T follicular helper cell (primary cell): ENCODE measurements at places on chromosomes 4 and X.

DNA sequence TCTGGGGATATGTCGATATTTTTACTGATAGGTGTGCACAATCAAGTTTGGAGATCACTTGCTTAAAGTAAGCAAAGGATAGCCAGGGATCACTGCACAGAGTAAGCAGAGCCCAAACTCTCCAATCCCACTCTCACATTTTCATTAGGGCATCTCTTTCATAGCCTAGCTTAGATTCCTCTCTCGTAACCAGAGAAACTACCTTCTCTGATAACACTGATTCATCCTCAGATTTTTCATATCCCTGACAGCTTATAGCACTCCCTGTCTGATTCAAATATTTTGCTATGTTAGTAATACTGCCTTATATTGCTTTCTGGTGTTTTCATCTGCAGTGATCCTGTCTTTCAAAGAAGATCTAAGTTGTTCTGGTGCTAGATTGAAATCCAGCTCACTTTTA lies 123.7 kb downstream of the CBLL2 start:
- no peak for DNase-seq

DNA sequence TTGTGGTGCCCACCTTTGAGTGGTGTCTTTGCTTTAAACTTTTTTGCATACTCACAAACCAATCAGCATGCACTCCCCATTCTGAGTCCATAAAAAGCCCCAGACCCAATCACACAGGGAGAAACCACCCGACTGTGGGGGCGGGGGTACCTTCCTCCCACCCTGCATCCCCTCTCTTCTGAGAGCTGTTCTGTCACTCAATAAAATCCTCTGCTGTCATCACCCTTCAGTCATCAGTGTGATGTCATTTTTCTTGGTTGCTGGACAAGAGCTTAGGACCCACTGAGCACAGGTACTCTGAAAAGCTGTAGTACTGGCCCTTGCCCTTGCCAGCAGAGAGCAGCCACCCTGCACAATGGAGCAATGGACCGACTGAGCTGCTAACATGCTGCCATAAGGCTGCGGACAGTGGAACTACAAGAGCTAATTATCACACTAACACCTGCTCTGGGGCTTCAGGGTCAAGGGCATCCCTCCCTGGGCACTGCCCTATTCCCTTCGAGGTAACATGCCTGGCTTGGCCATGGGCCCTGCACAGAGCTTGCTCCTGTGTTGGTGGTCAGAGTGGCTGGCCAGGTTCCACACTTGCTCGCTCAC lies 62.9 kb upstream of the PGRMC2 start:
- DNase-seq = no peak

- DNase-seq = no peak
These were observed 75.7 kb downstream of the GAB1 start for GRCh38 chr4:143412420-143412758.

- DNase-seq = no peak
These were observed 173.0 kb upstream of the TET2 start for GRCh38 chr4:104973708-104974107.

DNA sequence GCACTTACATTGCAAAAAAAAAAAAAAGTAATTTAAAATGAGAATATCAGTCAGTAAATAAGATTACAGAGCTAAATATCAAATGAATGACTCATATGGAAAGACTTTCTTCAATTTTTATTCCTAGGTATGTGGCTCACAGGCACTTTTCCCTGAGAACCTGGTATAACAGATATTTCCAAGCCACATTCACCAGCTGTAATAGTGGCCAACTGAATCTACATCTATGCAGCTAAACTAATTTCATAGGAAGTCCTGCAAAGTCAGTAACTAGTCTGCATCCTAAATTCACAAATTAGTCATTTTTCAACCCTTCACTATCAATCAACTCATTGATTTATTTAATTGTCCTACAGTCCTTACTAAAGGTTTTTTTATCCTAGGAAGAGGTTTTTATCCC lies 5.6 kb downstream of the PDE5A start:
- no peak for DNase-seq

DNA sequence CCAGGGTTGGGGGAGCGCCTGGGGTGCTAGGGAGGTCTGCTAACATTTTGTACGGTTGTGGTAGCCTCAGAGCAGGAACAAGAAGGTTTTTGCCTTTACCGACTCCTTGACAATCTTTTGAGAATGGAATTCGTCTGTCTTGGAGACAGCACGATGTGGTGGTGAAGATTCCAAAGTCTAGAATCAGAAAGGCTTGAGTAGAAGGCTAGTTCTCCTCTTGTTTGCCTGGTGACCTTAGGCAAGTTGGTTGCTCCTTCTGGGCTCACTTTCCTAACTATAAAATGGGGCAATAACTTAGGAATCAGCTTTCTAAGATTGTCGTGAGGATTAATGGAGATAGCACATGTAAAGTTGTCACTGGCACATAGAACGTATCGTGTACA lies 741 bp downstream of the FAM47E start:
- no peak for DNase-seq

- no peak for DNase-seq
These were observed 68.4 kb downstream of the USP38 start for GRCh38 chr4:143253166-143253565.

DNA sequence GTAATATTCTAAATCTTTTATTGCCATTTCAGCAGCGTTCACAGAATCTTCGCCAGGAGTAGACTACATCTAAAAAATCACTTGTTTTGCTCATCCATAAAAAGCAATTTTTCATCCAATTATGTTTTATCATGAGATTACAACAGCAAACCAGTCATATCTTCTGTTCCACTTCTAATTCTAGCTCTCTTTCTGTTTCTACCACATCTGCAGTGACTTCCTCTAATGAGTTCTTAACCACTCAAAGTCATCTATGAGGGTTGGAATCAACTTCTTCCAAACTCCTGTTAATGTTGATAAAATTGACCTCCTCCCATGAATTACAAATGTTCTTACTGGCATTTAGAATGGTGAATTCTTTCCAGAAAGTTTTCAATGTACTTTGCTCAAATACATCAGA lies 174.4 kb upstream of the BRWD3 start:
- DNase-seq = no peak

- no peak for DNase-seq
These were observed 94.4 kb downstream of the SHROOM4 start for GRCh38 chrX:50719614-50720013.

- DNase-seq = no peak
These were observed 53.6 kb downstream of the SLC7A11 start for GRCh38 chr4:138188406-138189084.

- DNase-seq = no peak
These were observed 3.7 kb upstream of the IL13RA2 start for GRCh38 chrX:115021121-115021520.

- no peak for DNase-seq
These were observed 93.6 kb upstream of the FTHL17 start for GRCh38 chrX:31165241-31166035.

DNA sequence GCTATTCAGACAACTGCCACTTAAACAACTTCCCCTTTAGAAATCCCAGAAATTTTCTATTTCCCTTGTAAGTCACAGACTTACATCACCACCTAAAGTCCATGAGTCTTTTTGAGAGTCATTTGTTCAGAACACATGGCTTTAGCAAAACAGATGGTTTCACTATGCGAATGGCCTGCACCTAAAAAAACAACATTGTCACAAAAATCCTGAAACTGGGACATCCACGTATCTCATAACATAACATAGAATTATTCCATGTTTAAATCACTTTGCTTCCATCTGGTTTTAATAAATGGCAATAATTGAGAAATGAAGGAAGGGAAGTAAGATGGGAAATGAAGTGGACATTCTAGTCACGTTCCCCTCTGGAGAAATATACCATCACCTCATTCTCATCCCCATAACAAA lies 155.3 kb upstream of the EDNRA start:
- DNase-seq = no peak

DNA sequence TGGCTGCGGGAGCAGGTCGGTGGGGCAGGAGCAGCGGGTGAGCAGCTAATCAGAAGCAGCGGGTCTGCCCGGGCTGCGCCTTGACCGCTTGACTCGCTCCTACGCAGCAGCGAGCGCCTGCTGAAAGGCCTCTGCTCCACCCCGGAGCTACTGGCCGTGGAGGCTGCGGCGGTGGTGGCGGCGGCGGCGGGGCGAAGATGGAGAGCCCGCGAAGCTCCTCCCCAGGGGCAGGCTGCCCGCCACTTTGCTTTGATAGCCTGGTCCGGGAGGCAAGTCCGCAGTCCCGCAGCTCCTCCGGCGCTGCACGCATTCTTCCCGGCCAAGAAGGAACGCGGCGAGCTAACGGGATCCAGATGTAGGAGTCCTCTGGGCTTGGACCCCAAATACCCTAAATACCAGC lies 36.7 kb downstream of the PJA1 start:
- no peak for DNase-seq

DNA sequence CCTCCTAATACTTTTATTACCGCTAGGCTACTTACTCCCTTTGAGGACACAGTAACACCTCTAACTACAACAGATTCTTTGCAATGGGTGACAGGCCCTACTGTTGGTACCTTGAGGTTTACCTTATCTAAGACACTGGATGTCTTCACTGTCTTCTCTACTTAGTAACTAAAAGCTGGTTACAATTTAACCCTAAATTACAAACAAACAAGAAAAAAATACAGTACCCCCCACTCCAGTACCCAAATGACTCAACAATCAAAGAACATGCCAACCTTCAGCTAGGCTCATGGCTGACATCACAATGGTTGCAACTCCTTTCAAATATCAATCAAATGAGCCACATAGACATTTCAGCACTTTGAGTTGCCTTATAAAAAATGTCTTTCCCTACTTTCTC lies 198.0 kb downstream of the GUCY2F start:
- DNase-seq = no peak

GRCh38 chr4:108087293-108087967 lies 81.3 kb downstream of the LEF1 start:
- no peak for DNase-seq

DNA sequence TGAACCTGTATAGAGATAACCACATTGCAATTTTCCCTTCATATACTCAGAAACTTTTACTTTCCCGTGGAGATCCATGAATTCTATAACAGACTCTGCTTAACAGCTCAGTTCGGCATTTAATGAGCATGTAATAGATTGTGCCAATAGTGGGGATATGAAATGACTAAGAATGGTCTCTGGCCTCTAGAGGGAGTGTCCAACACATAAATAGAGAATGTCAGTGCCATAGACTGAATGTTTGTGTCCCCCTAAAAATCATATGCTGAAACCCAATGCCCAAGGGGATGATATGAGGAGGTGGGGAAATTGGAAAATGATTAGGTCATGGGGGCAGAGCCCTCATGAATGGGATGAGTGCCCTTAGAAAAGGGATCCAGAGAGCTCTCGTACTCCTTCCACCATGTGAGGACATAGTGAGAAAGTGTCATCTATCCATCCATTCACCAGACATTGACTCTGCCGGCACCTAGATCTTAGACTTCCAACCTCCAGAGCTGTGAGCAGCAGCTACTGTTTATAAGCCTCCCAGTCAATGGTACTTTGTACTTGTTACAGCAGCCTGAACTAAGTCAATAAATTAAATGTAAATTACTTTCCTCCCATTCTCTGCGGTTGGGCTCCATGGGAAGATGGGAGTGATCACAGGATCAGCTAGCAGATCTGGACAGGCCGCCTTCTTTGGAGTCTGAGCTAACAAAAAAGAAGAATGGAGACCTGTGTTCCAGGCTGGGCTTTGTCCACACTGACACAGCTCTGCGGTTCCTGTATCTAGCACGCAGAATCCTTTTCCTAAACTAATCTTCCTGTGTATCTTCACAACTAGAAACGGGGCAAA lies 28.1 kb upstream of the HPSE start:
- no peak for DNase-seq

GRCh38 chr4:184856277-184856609 lies 30.5 kb upstream of the ACSL1 start:
- no peak for DNase-seq

DNA sequence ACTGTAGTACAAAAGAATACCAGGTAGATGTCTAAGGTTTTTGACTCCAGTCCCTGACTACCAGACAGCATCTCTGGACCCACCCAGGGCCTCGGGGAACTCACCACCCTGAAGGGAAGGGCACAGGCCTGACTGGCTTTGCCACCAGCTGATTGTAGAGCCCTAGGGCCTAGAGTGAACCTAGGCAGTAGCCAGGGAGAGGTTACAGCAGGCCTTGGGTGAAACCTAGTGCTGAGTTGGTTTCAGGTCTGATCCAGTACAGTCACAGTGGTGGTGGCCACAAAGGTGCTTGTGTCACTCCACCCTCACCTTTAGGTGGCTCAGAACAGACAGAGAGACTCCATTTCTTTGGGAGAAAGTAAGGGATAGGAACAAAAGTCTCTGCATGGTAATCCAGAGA lies 244.8 kb downstream of the KLHL13 start:
- DNase-seq = no peak

- DNase-seq = no peak
These were observed 7.6 kb downstream of the SLC25A14 start for GRCh38 chrX:130347321-130347720.

DNA sequence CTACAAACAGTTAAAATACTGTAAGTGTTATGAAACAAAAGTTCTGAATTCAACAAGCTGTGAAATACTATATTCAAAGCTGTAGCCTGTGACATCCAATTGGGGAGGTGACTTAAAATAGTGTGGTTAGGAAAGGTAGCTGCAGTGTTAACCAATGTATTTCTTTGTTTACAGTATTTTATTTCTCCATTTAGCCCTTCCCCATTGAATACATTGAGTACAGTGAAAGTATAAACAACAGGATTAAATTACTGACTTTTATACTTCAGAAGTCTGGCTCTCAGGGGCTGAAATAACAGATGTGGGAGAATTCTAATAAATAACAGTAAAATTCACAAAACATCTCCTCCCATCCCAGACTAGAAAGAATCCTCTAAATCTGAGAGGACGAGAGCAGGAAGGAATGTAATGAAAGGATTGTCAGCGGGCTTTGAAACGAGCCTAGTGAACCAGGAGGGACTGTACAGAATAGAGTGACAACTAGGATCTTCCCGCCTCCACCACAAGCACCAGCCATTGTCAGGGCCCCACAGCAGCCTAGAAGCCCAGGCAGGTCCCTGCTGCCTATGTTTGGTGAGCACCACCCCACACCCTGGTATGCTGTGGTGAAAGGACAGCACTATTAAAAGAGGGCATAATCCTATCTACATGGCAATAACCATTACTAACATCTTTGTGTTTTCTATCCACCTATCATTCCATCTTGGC lies 73.7 kb downstream of the SPCS3 start:
- DNase-seq = no peak

DNA sequence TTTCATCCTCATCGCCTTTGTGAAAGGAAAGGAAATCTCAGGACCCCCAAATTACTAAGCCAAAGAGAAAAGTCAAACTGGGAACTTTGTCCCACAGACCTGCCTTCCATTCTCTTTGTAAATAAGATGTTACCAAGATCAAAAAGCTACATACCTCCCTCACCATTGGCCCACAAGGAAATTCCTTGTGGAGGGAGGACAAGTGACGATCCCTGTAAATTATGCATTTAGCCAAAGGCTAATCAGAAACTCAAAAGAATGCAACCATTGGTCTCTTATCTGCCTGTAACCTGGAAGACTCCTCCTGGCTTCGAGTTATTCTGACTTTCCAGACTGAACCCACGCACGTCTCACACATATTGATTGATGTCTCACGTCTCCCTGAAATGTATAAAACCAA lies 70.3 kb downstream of the SHOX start:
- no peak for DNase-seq

DNA sequence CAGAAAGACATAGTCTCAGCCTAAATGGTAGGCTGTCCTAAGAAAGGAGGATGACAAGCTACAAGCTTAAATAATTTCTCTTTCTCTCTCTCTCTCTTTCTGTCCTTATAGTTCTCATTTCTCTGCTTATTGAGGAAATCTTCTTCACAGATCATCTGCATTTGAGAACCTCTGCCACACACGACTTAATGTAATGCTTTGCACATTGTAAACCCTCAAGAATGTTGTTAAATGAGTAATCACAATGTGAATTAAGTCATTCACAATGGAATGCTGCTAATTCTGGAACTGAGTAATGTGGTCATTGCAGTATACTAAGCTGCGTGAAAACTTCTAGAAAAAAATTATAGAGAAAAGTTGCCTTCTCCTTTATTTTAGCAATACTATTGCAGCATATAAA lies 508.9 kb upstream of the FTHL17 start:
- no peak for DNase-seq
